Stimulated activated CD8-positive, alpha-beta memory T cell treated with anti-CD3 and anti-CD28 coated beads, Interleukin-15, amount 100 ng/mL, for 1 hour (primary cell): ENCODE measurements at places on chromosomes 11 and 22.

GRCh38 chr11:20840341-20840740 lies 171.0 kb downstream of the NELL1 start:
- no peak for DNase-seq

DNA sequence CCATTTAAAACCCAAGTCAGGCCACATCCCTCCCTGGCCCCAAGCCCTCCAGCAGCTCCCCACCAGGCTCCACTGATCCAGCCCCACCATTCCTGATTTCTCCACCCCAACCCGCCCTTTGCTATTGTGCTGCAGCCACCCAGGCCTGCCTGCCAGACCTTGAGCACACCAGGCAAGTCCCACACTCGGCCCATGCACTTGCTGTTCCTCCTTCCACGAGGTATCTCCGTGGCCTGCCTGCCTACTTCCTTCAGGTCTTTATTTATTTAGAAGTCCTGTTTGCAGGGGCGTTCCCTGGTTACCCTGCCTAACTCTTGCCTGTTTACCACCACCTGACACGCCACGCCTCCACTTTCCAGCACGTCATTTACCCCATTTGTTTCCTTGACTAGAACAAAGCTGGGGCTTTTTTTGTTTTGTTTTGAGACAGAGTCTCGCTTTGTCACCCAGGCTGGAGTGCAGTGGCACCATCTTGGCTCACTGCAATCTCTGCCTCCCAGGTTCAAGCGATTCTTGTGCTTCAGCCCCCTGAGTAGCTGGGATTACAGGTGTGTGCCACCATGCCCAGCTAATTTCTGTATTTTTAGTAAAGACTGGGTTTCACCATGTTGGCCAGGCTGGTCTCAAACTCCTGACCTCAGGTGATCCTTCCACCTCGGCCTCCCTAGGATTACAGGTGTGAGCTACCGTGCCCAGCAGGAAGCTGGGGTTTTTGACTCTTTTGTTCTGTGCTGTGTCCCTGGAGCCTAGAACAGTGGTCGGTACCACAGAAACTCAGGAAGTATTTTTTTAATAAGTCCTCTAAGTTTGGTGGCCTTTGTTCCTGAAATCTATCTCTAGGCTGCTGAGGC lies 6.7 kb downstream of the CENPM start:
- peak; percentile 93 for DNase-seq

DNA sequence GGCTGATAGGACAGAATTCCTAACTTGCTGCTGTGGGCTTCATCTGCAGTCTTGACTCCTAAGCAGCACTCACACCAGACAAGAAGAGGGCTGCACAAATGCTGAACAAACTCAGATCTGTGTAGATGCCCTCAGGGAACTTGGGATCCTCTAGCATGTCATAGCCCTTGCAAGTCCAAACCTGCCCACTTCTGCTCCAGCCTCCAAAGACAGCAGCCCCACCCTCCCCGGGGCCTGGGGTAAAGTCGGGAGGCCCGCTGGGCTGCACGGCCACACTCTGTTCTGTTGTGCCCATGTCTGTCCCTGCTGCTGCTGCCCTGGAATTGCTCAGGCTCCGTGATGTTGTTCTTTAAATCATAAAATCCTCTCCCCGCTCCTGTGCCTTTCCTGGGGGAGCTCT lies 28.3 kb downstream of the DRD2 start:
- DNase-seq: no peak

GRCh38 chr11:68471360-68472340 lies 11.1 kb downstream of the PPP6R3 start:
- DNase-seq: peak; percentile 8

DNA sequence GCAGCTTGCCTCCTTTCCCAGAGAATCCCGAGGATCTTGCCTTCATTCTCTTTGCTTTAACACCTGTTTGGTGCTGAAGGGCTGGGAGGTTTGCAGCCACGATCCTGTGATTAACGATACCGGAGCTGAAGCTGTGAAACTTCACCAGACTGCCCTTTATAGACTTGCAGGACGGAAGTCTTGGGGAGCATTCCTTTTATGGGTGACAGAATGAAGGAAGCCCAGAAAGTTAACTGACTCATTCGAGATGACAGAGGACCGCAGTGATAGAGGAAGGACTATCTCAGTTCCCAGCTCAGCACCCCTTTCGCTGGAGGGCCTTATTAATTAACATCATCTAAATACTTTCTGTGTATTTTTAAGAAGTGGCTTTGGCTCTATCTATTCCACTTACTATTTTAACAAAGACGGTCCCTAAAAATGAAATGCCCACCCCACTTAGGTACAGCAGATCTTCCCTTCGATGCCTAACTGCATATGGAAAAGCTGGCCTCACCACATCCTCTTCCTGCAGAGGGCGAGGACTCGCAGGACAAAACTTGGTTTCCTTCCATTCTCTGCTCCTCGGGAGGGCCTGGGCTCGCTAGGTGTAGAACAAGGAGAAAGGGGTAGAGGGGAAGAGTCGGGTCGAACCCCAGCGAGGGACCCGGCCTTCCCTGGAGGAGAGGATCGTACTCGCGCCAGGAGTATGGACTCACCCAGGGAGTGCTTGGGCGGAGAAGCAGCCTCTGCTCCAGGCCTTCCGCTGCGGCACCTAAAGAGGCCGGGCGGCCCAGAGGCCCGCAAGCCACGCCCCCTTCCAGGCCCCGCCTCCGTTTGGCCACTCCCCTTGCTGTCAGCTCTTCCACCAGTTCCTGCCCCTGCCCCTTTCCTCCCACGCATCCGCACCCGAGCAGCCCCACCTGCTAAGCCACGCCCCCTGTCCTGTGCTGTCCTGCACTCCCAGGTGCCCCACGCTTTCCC lies 30.7 kb upstream of the USP47 start:
- DNase-seq: no peak

GRCh38 chr11:95135155-95135554 lies 45.5 kb downstream of the ENDOD1 start:
- no peak for DNase-seq

GRCh38 chr11:46718155-46719019 lies 626 bp upstream of the F2 start:
- no peak for DNase-seq

GRCh38 chr11:70000228-70000627 lies 77.9 kb upstream of the ANO1 start:
- DNase-seq: no peak

DNA sequence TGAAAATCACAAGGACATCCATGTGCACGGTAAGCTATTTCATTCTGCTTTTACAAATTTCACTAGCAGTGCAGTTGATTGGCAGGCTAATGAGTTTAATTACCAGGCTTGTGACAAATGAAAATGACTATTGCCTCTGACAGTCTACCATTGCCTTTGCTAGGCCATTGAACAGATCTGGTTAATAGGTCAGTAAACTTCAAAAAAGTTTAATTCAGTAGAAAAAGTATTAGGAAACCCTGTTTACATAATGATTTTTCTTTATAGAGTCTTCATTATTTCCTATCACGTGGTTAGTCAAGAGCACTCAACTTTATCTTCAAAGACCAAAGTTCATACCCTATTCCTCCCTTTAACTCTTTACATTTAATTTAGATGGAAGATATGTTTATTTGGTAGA lies 77.0 kb downstream of the PRMT3 start:
- DNase-seq: no peak

- no peak for DNase-seq
These were observed 5.9 kb upstream of the SYCE3 start for GRCh38 chr22:50568626-50569025.

DNA sequence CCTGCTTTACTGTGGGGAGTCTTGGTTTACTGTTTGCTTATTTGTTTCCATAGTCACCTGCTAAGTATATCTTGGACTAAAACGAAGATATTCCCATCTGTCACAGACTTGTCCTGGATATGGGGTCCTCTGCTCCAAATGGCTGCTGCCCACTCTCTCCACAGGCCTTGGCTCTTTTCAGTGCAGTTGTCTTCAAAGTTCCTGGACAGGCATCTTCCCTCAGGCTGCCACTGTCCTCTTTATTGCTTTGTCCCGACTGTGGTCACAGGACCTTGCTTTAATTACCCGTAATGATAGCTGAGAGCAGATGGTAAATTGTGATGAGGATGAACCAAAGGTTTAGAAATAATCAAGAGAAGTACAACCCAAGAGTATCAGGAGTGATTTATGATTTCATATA lies 713.9 kb upstream of the CCDC179 start:
- no peak for DNase-seq

DNA sequence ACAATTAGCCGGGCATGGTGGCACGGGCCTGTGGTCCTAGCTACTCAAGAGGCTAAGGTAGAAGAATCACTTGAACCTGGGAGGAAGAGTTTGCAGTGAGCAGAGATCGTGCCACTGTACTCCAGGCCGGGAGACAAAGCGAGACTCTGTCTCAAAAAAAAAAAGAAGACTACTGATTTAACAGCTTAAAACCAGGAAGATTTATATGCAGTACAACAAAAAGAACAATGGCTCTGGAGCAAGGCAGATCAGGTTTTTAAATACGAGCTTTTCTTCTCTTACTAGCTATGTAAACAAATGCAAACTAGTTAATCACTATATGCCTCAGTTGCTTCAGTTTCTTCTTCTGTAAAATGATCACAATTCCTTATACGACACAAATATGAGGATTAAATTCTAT lies 6.9 kb downstream of the FAM168A start:
- DNase-seq: no peak

GRCh38 chr11:36164506-36165250 lies 124.5 kb downstream of the COMMD9 start:
- DNase-seq: no peak

GRCh38 chr11:74462631-74463030 lies 4.7 kb downstream of the KCNE3 start:
- no peak for DNase-seq

- no peak for DNase-seq
These were observed 538.4 kb downstream of the FAM181B start for GRCh38 chr11:82195283-82195682.

GRCh38 chr11:8332196-8332595 lies 68.5 kb upstream of the LMO1 start:
- DNase-seq: no peak

DNA sequence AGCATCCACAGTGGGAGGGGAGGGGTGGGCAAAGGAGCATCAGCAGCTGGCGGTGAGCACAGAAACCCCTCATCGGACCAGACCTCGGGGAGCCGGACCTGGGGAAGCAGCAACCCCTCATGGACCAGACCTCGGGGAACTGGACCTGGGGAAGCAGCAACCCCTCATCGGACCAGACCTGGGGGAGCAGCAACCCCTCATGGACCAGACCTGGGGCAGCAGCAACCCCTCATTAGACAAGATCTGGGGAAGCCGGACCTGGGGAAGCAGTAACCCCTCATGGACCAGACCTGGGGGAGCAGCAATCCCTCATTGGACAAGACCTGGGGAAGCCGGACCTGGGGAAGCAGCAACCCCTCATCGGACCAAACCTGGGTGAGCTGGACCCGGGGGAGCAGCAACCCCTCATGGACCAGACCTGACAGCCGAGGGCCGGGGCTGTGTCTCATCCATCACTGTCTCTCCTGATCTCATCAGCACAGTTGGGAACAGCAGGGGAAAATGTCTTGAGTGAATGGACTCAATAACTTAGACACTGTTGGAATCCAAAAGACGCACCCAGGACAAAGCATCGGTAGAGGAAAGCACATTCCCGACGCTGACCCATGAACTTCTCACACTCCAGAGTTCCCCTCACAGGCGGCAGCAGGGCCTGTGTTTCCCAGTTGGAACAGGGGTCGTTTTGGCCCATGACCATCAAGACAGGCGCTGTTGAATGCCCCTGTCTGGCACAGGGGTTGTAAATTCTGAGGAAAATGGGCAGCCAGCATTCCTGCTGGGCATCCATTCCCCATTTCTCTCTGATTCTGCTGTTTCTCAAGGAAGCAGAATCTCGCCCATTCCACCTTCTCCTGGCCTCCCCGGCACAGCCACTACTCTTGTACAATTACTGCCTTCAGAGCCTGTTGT lies 1494.6 kb downstream of the TBC1D22A start:
- no peak for DNase-seq

- DNase-seq: no peak
These were observed 18.4 kb upstream of the LRRC55 start for GRCh38 chr11:57163160-57163868.
